ENCODE measurements at places on chromosomes 12 and 14. TPM values are rescaled to one million over a fixed set of nuclear protein-coding genes. Genes with fewer than 3 reads are reported as not detected.

DNA sequence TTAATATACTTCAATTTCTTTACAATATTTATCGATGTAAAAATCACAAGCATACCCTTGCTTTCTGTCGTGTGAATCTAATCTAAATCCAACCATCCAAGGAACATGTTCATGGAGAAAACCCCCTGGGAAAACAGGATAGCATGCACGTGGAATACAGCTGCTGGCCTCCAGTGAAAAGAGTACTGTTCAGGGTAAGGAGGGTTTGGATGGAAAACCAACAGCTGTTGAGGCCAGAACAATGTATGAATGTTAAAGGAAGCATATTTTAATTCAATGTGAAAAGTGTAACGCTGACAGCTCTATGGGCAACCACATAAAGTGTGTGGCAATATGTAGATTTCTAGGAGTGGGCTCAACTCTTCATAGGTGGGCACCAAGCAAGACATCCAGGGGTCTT is 344.0 kb downstream of the TMEM132D start:
- ATAC-seq = no peak

GRCh38 chr12:84172823-84173424 is 739.7 kb downstream of the SLC6A15 start:
- no peak for ATAC-seq

- ATAC-seq = no peak
Observed at GRCh38 chr14:91351512-91351862, 66.1 kb downstream of the CCDC88C start.

DNA sequence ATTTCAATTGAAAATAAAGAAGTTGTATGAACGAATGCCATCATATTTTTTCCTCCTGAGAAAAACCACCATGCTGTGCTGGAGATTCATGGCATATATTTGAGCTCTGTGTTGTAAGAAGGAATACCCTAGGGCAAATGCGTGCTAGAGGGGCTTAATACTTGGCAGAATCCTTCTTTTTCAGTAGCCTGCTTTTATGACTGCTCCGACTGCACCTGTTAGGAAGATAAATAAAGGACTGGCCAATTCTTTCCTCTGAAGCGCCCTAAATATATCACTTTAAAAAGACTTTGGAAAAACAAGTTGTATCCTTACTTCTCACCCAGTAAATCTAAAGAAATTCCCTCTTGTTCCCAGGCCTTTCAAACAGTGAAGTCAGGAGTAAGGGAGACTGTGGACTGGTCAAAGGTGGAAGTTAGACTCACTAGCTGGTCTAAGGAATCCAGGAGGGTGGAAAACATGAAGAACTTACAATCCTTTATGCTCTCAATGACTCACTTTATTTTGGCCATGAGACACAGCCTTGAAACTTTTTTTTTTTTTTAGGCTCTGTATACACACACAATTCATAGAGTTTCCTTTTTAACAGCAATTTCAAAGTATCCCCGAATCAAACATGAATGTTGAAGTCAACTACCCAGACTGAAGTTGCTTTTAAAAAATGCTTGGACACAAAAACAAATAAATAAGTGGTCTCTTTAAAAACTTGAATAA is 5.2 kb downstream of the MYBPC1 start:
- ATAC-seq = no peak

DNA sequence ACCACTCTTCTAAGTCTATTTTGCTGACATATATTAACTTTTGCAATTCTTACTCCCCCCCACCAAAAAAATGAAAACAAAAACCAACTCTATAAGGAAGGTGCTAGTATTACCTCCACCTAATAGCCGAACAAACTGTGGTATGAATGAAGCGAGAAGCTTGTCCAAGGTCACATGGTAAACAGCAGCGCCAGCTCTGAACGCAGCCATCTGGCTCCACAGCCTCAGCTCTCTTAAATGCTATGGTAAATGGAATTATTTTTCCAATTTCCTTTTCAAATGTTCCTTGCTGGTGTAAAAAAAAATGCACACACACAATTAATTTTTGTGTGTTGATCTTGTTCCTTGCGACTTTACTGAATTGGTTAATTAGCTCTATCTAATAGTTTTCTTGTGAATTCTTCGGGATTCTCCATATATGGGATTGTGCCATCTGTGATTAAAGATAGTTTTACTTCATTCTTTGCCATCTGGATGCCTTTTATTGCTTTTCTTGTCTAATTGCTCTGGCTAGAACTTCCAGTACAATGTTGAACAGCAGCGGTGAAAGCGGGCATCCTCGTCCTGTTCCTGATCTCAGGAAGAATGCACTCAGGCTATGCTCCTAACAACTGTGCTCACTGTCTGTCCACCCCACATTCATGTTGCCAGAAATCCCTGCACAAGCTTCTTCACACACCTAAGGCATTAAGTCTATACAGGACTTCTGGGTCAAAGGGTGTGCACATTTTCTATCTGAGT is 10.7 kb upstream of the C12orf76 start:
- no peak for ATAC-seq

GRCh38 chr12:68573406-68573805 is 37.3 kb upstream of the RAP1B start:
- no peak for ATAC-seq

GRCh38 chr14:37195327-37195726 is 2.4 kb upstream of the MIPOL1 start:
- ATAC-seq = no peak

- ATAC-seq = no peak
Observed at GRCh38 chr14:99838639-99839134, 45.5 kb downstream of the EML1 start.

- no peak for ATAC-seq
Observed at GRCh38 chr12:26068503-26068902, 56.3 kb downstream of the BHLHE41 start.

GRCh38 chr12:67414011-67414715 is 145.0 kb downstream of the CAND1 start:
- ATAC-seq = no peak

DNA sequence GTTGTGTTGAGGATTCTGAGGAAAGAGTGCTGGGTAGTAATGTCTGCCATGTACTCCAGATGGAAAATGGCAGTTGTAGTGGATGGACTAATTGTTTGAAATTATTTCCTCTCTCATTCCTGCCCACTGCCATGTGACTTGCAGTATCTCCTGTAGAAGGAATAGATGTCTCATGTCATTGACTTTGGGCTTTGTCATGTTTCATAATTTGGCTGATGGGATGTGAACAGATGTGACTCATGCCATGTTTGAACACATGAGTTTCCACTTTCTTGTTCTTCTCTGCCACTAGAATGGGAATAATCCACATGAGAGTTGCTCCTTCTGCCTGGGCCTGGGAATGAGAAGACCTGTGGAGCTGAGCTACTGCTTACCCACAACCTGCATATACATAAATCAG is 2.4 kb upstream of the CALCOCO1 start:
- no peak for ATAC-seq

- no peak for ATAC-seq
Observed at GRCh38 chr12:49689237-49689636, 18.0 kb downstream of the FMNL3 start.

DNA sequence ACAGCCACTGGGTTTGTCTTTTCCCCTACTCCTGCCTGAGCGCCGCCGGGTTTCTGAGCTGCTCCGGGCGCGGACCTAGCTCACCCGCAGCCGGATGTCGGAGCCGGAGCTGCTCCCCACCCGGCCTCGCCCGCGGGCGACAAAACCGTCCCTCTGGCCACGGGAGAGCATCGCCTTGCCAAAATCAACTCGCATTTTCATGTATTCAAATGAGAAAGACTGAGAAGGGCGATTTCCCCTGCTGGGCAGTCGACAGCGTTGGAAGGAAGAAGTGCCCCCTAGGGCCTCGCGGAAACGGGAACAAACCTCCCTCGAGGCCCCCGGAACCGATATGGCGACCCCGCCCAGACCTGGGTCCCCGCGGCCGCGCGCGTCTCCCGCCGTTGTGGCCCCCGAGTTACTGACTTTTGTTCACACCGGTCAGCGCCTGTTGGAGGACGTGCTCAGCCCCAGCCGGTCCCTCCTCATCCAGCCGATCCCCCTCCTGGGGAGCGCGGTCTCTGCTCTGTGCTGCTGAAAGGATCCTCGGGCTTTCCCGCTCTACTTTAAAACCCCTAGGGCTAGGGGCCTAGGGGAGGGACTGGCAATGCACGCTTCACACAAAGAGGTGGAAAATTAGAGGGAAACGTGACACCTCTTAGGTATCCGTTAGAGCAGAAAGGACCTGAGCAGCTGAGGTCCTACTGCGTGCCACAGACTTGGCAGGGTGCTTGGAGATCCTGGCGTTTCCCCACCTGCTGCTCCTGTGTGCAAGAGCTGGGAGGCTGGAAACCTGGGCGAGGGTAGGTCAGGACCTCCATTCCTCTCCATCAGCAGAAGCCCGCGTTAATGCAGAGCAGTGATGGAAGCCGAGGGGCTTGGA is 4.3 kb downstream of the TTC6 start:
- no peak for ATAC-seq

- ATAC-seq = no peak
Observed at GRCh38 chr14:99267837-99268781, 3.9 kb downstream of the BCL11B start.

- no peak for ATAC-seq
Observed at GRCh38 chr12:62724285-62724684, 210.7 kb downstream of the PPM1H start.

GRCh38 chr14:61622051-61622450 is 73.3 kb upstream of the HIF1A start:
- ATAC-seq = no peak

DNA sequence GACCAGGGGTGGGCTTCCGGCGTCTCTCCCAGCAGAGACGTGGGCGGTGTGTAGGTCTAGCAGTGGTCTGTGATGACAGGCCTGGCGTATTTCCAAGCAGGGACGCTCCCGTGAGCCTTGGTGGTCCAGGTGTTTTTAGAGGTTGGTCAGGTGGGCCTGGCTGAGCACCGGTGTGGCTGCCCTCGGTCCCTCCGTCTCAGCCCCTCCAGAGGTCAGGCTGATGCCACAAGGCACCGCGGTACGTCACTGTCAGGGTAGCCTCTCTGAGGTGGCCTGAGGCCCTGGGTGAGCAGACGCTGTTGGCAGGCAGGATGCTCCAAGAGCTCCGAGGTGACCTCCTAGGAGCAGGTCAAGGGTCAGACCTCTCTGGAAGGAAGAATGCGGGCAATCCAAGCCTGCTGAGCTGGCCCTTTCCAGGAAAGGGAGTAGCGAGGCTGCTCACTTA is 13.6 kb downstream of the MTA1 start:
- no peak for ATAC-seq

DNA sequence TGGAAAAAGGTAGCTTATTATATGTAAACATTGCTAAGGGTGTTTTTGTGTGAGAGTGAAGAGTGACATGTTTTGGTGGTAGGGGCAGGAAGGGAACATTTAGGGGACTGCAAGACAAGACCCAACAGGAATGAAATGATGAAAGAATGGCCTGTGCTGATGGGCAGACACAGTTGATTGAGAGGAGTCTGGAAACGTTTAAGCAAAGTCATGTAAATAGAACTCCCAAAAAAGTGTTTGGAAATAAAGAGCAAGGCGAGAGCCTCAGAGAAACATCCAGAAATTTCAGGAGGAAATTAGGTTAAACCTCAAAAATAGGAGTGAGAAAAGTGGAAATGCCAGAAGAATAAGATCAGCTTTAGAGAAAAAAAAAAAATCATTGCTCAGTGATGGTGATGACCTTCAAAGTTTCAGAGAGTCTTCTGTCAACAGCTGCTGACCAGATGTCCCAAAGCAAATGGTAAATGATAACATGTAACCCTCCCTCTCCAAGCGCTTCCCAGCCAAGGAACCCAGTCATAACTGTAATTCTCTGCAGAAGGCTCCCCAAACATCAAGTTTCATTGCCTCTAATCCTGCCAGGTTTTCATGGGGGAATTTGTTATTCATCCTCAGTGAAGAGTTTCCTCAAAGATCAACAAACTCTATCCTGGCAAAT is 223.2 kb upstream of the FAR2 start:
- peak; percentile 90 for ATAC-seq

DNA sequence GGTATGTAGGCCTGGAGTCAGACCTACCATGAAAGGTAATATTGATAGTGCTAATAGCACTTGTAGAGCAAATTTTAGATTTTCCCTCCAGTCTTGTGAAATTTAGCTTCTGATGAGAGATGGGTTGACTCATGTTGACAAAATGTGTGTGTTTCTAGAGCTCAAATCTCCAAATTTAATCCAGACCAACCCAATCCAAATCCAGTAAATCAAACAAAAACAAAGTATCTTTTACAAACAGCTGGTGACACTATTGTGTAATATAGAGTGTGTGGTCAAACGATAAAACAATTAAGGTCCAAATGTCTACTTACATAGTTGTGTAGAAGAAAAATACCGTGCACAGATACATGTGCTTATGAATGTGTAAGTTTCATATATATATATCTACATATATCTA is 63.4 kb upstream of the KITLG start:
- ATAC-seq = peak; percentile 54

GRCh38 chr12:79128956-79129355 is 264.4 kb downstream of the SYT1 start:
- no peak for ATAC-seq

DNA sequence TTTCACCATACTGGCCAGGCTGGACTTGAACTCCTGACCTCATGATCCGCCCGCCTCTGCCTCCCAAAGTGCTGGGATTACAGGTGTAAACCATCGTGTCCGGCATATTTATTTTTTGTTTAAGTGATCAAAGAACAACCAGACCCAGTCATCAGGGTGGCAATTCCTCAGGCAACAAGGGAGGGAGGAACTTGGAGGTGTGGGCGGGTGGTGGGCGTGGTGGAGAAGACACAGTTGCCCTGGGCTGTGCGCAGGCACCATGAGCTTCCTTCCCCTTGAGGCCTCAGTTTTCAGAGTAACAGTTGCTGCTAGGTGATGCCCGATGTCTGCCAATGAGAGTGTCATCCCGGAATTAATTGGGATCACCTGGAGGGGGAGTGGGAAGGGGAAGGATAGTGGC is 191.7 kb downstream of the ALG10 start:
- ATAC-seq = no peak

DNA sequence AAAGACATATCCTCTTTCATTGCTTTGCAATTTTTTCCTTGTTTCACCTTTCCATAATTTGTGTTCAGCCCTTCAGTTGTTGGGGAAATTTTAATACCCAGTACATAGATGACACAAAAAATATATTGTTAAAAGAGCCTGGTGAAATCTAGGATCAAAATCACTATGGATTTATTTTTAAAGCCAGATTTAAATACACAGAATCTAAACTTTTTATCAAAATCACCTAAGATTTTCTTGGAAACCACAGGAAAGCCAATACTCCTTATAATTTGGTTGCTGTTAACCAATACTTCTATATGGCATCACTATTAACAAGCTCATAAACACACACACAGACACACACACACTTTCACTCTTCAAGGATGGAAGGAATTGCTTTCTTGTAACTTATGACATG is at the start of gene TAS2R20:
TAS2R20 (minus strand) TSS at position 101 of the 400 bp plus-strand sequence. CDS start 429 bp downstream, outside the sequence.
- no peak for ATAC-seq

- ATAC-seq = no peak
Observed at GRCh38 chr14:30482276-30482675, 76.7 kb upstream of the G2E3 start.

GRCh38 chr14:59190372-59190771 is 1.9 kb downstream of the DAAM1 start:
- ATAC-seq = no peak

GRCh38 chr12:95208678-95209077 is 8.6 kb downstream of the FGD6 start:
- ATAC-seq = no peak

GRCh38 chr14:104968541-104969401 is 9.4 kb downstream of the AHNAK2 start:
- no peak for ATAC-seq

Gene SYT1
- total RNA-seq = 4.5 TPM

Gene WDR89
- 18.8 TPM for total RNA-seq

Gene SAMD15
- not detected for total RNA-seq

Gene KRT82
- not detected for total RNA-seq

Gene OTX2
- not detected for total RNA-seq

Gene CARMIL3
- 0.12 TPM for total RNA-seq

Gene CLEC12A
- not detected for total RNA-seq

Gene OVCH1
- 0.57 TPM for total RNA-seq

Gene AQP5
- total RNA-seq = 7.8 TPM

Gene GPX2
- 10.6 TPM for total RNA-seq
